GM13977 (cell line): ENCODE measurements at places on chromosomes 3 and 15.

DNA sequence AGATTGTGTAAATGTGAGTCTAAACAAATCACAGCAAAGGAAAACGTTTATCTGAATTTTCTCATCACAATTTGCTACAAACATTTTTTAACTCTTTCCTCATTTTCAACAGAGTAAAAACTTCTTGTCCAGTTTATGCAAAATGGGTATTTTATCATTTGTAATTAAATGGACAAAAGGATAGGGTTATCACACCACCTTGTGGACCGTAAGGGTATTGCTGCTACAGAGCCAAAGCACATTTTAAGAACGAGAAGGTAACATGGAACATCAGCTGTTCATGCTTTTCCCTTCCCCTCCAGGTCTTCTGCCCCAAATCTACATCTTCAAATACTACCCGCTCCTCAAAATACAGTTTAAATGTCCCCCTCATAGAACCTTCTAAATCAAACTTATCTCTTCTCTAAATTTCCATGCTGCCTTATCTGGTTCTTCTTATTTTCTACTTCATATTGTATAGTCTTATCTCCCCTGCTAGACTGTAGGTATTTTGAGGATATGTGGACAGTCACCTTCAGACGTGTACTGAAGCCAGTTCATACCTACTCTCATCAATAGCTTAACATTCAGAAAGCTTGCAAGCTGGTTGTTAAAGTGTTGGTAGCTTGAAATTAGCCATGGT is 12.8 kb upstream of the SETMAR start:
- peak; percentile 38 for DNase-seq

DNA sequence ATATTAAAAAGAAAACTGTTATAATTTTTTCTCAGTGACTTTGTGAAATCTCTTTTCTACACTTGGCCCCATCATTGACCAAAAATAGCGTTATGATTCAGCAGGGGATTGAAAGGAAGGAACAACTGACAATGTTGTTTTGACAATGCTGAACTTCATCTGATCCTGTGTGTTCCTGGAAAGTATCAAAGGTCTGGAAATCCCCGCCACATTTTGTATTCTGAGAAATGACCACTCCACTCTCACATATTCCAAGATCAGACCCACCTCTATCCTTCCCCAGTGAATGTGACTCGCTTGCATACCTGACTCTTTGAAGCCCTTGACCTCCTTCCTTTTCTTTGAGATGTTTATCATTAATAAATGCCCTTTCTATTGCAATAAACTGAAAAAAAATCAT is 9.7 kb upstream of the RIOX2 start:
- DNase-seq = no peak

- no peak for DNase-seq
Measured at GRCh38 chr3:192719964-192720363, 7.4 kb downstream of the FGF12 start.

GRCh38 chr15:62802612-62803011 is 239.9 kb upstream of the TPM1 start:
- no peak for DNase-seq

- DNase-seq = no peak
Measured at GRCh38 chr15:93366387-93367100, 277.5 kb upstream of the RGMA start.

DNA sequence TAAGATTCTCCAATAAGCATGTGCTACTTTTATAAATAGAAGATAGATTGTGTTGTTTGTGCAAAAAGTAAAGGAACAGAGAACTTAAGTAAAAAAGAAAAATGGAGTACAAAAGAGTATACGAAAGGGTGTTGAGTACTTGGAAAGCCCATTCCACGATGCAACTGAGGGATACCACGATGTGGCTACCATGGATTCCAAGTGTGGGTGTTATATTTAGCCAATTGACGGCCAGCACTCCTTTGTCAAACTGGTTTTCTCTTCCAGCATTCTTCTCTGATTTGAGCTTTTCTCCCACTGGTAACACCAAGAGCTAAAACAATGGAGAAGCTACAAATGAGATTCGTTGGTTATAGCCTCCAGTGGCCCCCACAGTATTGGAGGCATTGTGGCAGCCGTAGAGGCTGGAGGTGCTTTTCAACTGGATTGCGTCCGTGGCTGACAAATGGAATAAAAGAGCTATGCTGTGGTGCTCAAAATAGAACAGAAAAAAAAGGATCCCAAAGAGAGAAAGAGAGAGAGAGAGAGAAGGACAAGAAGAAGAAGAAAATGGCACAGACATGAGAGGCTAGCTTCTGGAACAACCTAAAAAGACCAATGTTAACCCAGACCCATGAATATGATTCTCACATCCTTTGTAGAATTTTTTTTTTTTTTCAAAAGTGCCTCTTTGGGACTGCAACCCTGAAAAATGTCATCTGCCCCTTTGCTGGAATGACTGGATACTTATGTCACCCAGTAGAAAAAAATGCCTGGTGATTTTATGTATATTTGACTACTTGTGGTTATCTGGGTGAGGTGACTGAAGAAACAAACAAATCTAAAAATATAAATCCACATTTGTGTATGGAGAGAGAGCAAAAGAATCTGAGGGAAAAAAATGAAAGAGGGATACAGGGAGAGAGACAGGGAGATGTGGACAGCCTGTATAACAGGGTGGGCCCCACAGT is 345.1 kb downstream of the RORA start:
- DNase-seq = no peak

- no peak for DNase-seq
Measured at GRCh38 chr3:41405466-41405865, 206.2 kb downstream of the CTNNB1 start.

- no peak for DNase-seq
Measured at GRCh38 chr3:15896500-15896899, 98.7 kb upstream of the ANKRD28 start.
